Glomerular endothelial cell (primary cell): ENCODE measurements at places on chromosomes 6 and 20.

- DNase-seq, result no peak
Measured at GRCh38 chr20:46937533-46938226, 43.0 kb downstream of the EYA2 start.

GRCh38 chr20:11454966-11455799 is 462.5 kb upstream of the BTBD3 start:
- DNase-seq, result peak; percentile 90

DNA sequence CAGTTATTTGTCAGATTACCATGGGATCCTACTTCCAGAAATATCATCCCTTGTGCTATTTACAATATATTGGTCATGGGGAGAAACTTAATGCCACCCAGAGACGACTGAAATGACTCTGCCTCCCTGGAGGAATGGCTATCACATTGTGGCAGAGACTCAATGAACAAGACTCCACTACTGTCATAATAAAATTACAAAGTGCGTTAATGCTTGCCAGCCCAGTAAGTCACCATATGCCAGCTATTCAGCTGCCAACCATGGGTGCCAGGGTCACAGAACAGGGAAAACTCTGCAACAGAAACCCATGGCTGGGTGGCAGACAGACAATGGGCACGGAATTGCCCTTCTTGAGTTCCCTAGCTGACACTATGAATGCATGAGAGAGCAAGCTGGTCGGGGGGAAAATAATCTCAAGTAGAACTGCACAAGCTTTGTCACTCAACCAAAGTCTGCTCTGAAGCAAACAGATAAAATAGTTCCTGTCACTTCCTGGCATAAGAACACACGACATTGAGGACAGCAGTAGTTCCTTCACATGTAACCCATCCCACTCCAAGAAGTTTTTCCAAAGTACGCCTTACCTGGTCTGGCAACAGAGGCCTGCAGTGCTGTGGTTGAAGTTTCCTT is 32.1 kb downstream of the TP53INP2 start:
- no peak for DNase-seq

DNA sequence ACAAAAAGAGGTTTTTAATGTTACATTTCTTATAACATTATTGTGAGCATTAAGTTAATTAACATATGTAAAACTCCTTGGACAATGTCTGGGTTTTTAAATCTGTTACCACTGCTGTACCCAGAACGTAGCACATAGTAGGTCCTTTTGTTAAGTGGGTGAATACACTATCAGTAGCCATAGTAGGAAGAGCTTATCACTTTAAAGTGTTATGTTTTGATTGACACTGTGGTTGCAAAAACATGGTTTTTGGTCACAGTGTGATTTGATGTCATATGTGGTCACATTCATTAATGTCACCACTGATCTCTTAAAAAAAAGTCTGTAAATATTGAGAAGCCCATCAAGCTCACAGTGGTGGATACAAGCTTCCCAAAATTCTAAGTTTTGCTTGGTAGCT is 160.7 kb downstream of the PLCB1 start:
- no peak for DNase-seq

- no peak for DNase-seq
Measured at GRCh38 chr20:40980106-40980827, 48.4 kb upstream of the TOP1 start.

DNA sequence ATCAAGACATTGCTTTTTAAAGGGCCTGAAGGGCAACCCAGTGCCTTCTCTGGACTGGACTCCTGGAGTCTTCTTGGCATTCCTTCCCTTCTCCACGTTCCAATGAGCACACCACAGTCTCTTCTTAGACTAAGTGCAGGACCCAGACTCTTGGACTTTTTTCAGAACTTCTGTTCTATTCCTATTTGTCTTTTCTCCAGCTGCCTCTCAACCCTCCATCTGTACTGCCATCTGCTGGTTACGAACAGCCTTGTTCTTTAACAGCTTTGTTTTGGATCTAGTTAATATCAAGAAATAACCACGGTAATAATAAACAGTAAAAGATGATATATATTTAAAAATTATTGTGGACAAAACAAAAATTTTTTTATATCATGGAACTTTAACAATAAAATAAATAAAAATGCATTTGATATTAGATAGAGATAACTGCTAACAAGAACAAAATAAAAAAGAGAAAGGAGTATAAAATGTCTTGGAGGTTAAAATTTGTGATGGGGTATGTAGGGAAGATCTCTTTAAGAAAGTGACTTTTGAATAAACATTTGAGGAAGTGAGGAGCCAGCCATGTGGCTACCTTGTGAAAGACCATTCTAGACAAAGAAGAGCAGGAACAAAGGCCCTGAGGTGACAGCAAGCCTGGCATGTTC is 105.1 kb upstream of the HCRTR2 start:
- peak; percentile 5 for DNase-seq

- DNase-seq, result no peak
Measured at GRCh38 chr6:35765739-35766138, 10.7 kb upstream of the CLPSL2 start.

- DNase-seq, result no peak
Measured at GRCh38 chr6:43951063-43951755, 176.0 kb downstream of the MRPL14 start.

DNA sequence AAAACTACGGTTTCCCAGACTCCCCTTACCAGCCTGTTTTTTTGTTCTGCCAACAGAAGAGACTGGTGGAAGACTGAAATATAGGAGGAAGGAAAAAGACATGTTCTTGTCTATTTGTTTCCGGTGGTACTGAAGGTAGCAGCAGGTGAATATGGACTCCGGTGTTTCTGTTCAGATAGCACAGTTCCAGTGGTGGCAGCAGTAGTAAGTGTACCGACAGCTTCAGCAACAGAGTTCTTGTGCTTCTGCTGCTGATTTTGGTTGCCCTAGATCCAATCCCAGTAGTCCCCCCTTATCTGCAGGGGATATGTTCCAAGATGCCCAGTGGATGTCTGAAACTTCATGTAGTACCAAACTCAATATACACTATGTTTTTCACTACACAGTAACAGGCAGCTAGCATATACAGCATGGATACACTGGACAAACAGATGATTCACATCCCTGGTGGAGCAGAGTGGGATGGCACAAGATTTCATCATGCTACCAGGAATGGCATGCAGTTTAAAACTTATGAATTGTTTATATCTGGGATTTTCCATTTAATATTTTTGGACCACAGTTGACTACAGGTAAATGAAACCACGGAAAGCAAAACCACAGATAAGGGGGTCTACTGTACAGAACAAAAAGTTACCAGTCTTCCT is 301.8 kb downstream of the BTBD9 start:
- no peak for DNase-seq

- peak; percentile 41 for DNase-seq
Measured at GRCh38 chr6:32700391-32701040, 34.1 kb upstream of the HLA-DQB1 start.

- DNase-seq, result no peak
Measured at GRCh38 chr6:157152556-157152955, 170.8 kb downstream of the TMEM242 start.

GRCh38 chr20:61756966-61757677 is 308.6 kb downstream of the TAF4 start:
- no peak for DNase-seq

DNA sequence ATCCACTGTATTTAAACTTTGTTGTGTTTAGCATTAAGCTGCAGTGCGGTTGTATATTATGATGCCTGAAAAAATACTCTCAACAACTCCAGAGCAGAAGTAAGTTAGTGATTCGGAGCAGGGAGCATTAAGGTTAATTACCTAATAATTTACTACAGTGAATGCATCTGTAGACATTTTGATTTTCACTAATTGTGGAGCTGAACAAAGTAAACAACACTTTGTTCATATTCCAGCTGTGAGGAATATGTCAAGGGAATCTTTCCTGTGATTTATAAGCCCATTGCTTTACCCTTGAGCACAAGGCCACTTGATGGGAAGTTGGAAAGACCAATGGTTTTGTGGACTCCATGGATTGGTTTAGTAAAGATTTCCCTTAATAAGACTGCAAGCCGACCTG is 77.1 kb downstream of the CBLN4 start:
- DNase-seq, result no peak

- no peak for DNase-seq
Measured at GRCh38 chr6:114039841-114040240, 68.9 kb upstream of the HDAC2 start.

- DNase-seq, result no peak
Measured at GRCh38 chr6:148041546-148041945, 301.1 kb upstream of the SASH1 start.

DNA sequence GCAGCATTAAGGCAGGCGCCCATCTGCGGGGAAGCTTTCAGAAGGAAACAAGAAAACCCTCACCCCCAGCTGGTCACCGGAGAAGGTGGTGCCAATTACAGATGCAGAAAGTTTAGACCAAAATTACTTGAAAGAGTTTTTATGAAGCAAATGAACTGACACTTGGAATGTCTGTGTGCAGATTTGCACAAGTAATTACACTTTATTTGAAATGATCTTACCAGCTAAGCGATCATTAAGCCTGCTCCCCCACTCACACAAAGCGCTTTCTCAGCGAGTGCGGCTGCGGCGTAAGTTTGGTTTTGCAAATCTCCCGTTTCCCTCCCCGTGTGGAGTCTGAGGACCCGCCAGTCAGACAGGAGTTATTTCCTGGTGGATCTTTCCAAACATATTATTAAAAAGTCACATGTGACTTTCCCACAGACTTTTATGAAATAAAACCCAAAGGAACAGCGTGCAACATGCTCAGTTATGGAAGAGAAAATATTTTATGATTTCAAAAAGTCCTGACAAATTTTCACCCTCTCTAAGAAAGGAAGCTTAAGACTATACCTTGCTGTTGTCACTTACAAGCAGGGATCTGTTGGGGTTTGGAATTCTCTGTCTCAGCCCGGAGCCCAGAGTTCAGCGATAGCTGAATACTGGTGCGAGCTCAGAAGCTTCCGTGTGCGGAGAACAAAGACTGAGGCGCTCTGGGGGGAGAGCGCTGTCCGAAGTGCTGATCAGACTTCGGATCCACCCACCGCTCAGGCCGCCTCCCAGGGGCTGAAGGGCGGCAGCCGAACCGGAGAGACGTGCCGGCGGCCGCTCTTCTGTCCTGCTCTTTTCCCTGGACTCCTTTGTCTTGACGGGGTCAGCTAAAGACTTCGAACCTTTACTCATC is 2.7 kb upstream of the MYT1 start:
- no peak for DNase-seq

GRCh38 chr20:58075586-58076345 is 152.7 kb downstream of the ANKRD60 start:
- DNase-seq, result no peak

DNA sequence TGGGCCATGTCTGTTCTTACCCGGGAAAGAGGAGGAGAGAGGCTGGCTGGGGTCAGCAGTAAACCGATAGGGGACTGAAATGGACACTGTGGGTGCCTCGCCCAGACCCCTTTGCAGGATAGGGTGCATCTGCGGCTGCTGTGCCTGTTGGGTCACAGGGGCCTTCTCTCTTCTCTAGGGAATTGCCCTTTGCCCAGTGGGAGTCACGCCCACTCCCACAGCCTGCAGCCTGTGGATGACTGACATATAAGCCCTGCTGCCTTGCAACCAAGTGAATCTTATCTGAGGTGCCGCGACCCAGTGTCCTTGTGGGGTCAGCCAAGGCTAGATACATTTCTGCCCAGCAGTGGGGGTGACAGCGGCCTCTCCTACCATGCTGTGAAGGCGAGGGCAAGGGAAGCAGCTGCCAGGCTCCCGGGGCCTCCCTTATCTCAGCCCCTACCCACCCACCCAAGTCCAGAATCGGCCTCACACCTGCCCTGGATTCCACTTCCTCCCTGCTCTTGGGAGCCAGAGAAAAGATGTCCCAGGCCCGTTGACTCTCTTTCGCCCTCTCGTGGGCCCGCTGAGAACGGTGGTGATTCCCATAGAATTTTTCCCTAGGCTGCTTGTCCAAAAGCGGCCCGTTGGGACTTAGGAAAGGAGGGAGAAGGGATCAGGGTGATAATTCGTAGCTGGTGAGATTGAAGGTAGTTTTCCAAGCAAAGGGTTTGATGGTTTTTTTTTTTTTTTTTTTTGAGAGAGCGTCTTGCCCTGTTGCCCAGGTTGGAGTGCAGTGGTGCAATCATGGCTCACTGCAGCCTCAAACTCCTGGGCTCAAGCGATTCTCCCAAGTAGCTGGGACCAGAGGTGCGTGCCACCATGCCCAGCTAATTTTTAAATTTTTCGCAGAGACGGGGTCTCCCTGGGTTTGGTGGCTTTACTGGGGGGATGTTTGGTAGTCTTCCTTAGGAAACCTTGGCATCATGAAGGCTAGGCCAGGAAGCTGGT is 76.4 kb upstream of the RNF24 start:
- DNase-seq, result no peak

- DNase-seq, result no peak
Measured at GRCh38 chr20:55500130-55500529, 505.2 kb downstream of the CBLN4 start.

DNA sequence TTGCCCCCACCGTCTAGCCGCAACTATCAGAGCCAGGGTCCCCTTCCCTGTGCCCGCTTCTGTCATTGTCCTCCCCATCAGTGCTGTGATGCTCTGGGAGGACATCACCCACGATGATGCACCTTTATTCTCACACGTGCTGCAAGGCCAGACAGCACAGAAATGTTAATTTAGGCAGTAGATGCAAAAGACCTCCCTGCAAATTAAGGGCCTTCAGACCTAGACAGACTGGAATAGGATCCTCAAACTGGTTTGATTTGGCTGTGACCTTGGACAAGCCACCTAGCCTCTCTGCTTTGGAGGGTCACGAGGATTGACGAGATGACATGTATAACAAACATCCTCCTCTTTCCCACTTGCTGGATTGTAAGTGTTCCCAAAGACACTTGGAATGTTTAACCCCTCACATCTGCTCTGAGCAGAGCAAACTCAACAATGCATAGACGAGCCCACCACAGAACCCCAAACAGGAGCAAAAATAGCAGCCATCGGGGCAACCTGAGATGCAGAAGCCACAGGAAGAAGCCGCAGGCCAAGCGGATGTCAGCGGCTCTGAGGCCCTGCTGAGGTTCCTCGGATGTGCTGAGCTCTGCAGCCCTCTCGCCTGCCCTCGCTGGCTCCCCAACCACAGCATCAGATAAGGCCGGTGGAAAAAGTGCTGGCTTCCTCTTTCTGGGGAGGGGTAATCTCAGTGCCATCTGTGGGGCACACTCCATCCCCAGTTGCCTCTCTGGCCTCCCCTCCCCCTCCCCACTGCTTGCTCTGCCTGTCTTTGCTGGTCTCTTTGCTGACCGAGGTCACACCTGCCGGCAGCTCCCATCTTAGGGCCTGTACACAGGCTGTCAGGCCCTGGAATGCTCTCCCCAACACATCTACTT is 35.3 kb downstream of the TOX2 start:
- no peak for DNase-seq

DNA sequence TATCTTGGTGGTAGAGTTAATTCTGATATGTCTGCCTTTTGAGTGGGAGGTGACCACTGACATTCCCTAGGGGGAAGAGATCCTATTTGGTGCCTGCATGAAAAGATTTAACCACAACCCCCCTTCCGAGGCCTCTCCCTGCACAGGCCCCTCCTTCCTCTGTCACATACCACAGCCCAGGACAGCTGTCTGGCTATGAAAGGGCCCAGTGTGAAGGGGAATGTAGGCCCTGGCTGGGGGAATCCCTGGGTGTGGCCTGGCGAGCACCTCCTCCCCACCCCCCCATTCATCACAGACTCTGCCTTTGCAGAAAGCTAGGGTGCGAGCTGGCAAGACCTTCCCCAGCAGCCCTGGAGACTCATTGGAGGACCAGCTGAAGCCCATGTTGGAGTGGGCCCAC is 27.4 kb upstream of the MAPRE1 start:
- no peak for DNase-seq

GRCh38 chr6:42140756-42141602 is 1.4 kb downstream of the C6orf132 start:
- no peak for DNase-seq

GRCh38 chr6:71808865-71809264 is 77.5 kb upstream of the RIMS1 start:
- DNase-seq, result no peak

GRCh38 chr20:41182296-41183212 is 45.2 kb downstream of the PLCG1 start:
- no peak for DNase-seq

- no peak for DNase-seq
Measured at GRCh38 chr20:62155428-62156253, 12.1 kb downstream of the SS18L1 start.
